ENCODE measurements at places on chromosomes 13 and 19.

GRCh38 chr13:109144693-109145437, 515.5 kb downstream of the MYO16 start:
- DNase-seq: no peak

GRCh38 chr13:51793570-51794271, 10.2 kb downstream of the DHRS12 start:
- DNase-seq: peak; percentile 31

DNA sequence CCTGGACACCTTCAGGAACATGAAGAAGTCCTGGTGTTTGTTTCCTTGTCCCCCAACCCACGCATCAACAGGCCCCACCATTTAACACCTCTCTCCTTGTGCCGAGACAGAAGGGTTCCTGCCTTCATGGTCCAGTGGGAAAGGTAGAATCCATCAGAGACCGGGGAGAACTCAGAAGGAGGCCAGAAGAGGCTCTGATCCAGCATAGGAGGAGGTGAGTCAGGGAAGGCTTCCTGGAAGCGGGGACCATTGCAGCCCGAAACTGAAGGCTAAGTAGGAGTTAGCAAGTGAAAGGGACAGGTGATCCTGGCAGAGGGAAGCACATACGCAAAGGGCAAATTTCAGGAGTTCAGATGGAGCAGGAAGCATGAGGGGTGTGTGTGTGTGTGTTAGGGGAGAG, 484 bp downstream of the ICAM3 start:
- DNase-seq: no peak

DNA sequence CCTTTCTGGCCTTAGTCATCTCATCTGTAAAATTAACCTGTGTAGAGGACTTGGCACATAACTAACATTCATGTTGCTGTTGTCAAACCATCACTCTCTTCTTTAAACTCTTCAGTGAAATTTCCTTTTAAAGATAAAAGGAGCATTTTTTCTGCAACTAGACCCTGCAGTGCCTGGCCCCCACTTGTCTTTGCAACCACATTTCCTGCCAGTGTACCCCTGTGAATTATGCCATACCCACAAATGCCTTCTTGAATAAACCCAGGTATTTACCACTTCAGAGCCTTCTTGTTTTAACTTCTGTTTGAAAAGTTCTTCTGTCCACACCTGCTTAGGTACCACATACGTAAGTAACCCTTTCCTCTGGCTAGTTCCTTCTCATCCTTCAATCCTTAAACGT, 118.8 kb downstream of the CDK8 start:
- DNase-seq: no peak

GRCh38 chr19:51729781-51730180, 6.0 kb upstream of the HAS1 start:
- no peak for DNase-seq

- DNase-seq: no peak
Observed at GRCh38 chr19:42275103-42275502, 6.1 kb downstream of the CIC start.

DNA sequence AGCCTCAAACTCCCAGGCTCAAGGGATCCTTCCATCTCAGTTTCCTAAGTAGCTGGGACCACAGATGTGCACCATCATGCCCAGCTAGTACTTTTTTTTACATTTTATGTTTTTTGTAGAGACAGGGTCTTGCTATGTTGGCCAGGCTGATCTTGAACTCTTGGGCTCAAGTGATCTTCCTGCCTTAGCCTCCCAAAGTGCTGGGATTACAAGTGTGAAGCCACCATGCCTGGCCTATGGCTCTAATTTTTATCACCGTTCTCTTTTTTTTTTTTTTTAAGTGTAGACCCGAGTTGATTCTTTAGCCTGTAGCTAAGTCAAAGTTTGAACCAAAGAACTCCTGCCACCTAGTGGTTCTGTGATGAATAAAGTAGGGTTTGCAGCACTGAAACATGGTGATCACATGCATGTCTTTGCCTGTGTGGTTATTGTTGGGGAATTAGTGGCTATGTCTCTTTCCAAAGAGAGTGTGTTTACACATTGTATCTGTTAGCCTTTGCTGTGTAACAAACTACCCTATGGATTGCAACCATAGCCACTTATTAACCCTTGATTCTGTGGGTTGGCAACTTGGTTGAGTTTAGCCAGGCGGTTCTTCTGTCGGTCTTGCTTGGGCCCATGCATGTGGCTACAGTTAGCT, 11.6 kb downstream of the NFILZ start:
- DNase-seq: no peak

DNA sequence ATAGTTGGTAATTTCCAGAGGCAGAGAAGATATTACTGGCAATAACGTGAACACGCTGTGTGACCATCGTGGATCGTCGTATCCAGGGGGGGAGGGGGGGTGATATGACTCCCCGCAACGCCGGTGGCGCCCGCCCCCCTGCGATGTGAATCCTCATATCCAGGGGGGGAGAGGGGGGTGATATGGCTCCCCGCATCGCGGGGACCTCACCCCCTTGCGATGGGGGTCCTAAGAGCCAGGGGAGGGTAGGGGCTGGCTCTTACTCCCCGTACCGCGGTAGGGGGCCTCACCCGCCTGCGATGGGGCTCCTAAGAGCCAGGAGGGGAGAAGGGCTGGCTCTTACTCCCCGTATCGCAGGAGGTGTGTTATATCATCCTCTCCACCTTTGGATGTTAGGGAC, 31.3 kb upstream of the RGCC start:
- no peak for DNase-seq

DNA sequence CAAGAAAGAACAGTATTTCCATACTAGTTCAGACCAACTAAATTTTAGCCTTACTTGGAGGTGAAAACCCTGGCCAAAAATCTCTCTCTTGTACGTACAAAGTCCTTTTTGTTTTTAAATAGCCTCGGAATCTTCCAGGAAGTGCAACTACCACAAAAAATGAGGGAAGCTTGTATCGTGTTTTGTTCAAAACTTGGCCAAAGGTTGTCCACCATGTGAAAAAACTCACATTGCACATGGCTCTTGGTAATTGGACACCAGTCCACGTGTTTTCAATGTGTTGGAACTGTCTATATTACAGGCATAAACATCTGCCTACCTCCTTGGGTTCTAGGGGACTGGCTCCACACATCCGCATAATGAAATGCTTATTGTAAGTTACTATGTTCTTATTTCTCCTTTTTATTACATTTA, 15.2 kb upstream of the STRN4 start:
- DNase-seq: no peak

- DNase-seq: no peak
Observed at GRCh38 chr13:94435604-94436226, 43.8 kb downstream of the DCT start.

DNA sequence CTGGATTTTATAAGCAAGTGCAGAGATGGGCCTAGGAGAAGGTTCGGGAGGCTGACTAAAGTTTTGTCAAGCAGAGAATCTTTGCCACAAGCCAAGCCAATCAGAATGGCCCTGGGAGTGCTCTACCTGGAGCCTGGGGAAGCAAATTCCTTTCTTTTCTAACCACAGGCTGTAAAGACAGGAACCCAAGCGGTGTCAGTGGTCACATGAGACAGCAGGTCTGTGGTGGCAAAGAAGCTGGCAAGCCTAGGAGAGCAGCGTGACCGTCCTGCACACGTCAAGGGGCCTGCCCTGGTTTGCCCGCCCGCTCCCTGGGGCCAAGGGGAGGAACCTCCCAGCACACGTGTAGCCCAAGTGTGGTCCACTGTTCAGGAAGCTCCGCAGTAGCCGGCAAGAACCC, 90.8 kb downstream of the IPO5 start:
- DNase-seq: no peak

GRCh38 chr13:30157616-30157993, 149.7 kb downstream of the KATNAL1 start:
- DNase-seq: no peak

DNA sequence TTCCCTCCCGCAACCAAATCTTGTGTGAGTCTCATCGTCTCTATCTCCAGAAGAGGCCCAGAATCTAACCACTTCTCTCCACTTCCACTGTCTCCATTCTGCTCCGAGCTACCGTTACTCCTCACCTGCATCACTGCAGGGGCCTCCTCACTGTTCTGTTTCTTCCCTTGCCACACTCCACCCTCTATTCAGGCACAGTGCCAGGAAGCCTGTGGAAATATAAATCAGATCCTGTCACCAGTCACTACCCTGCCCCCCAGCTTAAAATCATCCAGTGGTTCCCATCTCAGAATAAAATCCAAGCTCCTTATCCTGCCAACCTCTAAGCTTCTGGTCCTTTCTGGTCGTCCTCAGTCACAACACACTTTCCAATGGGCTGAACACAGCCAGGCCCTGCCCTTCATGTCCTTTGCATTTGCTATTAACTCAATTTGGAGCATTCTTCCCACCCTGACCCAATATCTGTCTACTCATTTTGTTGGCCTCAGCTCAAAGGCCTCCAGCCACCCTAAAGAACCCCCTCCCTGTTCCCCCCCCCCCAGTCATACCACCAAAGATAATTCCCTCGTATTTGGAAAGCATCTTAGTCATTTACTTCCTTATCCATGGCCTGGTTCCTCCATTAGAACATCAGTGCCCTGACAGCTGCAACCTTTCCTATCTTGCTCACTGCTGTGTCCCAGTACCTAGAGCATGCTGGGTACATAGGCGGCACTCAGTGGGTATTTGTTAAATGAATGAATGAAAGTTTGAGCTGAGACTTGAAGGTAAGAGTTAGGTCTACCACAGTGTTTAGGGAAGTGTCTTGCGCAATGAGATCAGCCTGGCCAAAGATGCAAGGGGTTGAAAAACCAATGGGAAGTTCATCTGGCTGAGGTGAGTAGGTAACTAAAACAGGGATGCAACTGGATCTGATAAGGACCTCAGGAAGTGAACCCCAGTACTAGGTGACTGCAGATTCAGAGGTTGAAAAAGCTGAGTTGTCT, 24.4 kb downstream of the ZNF175 start:
- no peak for DNase-seq

GRCh38 chr19:344625-345319, at the start of gene MIER2:
TSS of gene MIER2 (minus strand) at chr19:344796. CDS start at chr19:344782, 14 bp downstream.
- peak; percentile 98 for DNase-seq

DNA sequence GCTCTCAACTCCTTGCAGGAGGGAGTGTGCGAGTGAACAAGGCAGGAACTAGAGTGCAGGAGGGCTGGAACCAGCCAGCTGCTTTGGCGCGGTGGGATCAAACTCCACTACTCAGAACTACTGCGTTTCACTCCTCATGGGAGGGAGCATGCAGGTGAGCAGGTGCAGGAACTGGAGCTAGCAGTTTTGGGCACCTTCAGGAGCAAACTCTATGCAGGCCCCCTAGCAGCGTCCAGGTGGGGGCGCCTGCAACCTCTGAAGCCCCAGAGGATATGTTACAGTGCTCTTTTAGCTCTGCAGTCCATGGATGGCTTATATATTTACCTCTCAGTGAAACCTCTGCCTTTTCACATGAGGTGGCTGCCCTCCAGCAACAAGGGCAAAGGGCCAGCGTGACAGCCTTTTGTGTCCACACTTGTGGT, 1303.4 kb downstream of the PCDH9 start:
- no peak for DNase-seq

GRCh38 chr13:51425410-51426042, 27.3 kb downstream of the INTS6 start:
- no peak for DNase-seq

DNA sequence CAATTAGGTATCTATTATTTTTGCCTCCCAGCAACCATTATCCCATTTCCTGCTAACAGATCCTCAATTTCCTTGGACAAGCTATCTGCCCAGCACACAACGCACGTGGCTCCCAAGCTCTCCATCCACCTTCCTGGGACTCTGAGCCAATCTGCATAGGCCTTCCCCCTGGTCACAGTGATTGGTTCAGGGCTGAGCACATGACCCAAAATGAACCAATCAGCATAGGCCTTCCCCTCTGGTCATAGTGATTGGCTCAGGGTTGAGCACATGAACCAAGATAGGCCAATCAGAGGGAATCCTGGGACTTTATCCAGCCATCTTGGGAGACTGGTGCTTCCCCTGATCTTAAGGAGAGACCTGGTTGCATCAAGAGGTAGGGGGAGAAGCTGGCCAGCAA, 5.8 kb downstream of the CPAMD8 start:
- DNase-seq: no peak

DNA sequence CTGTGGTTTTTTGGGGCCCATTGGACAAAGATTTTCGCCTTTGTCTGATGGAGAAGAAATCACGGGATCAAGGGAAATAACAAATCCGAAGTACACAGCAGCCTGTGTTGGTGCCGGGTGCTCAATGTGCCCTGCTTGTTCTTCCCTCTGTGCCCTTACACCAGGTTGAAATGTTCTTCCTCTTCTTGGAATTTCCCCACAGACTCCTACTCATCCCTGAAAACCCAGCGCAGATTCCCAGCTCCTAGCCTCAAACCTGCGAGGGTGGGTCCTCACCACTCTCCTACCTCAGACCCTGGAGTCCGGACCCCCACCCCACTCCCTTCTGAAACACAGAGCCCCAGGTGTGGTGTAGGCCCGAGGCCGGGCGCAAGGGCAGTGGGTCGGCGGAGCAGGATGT, 4.9 kb upstream of the ACP4 start:
- no peak for DNase-seq

GRCh38 chr13:43260999-43261398, 237.6 kb downstream of the DNAJC15 start:
- no peak for DNase-seq

- DNase-seq: no peak
Observed at GRCh38 chr13:113500530-113501265, 10.2 kb upstream of the DCUN1D2 start.

DNA sequence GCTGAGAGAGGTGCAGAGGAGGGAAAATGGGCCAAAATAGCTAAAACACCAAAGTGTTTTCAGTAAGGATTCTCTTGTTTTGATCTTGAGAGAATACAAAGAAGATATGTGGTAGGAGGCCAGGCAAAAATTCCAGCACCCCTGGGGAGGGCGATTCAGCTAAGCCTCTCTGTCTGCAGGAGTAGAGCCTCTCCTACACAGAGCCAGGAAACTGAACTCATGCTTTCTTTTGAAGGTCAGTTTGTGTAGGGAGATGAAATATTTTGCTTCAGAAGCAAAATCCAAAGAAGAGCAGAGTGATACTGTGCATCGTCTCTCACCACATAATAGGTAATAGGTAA, 565.0 kb downstream of the FGF9 start:
- DNase-seq: no peak

GRCh38 chr19:49564616-49565045, 15.7 kb downstream of the NOSIP start:
- no peak for DNase-seq

GRCh38 chr19:35902870-35903475, 644 bp downstream of the HCST start:
- DNase-seq: no peak

GRCh38 chr19:32567486-32567885, 13.5 kb upstream of the PDCD5 start:
- DNase-seq: no peak

DNA sequence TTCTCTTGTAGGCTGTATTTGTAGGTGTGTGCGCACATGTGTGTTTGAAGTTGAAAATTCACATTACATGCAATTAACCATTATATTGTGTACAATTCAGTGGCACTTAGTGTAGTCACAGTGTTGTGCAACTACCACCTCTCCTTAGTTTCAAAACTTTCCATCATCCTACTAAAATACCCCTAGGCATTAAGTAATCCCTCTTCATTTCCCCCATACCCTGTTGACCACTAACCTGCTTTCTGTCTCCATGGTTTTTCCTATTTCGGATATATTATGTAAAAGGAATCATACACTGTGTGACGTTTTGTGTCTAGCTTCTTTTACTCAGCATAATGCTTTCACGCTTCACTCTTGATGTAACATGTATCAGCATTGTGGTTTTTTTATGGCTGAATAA, 16.1 kb downstream of the LSM14A start:
- DNase-seq: no peak
